AG09319 (cell line): ENCODE measurements at places on chromosomes 13 and 19.

DNA sequence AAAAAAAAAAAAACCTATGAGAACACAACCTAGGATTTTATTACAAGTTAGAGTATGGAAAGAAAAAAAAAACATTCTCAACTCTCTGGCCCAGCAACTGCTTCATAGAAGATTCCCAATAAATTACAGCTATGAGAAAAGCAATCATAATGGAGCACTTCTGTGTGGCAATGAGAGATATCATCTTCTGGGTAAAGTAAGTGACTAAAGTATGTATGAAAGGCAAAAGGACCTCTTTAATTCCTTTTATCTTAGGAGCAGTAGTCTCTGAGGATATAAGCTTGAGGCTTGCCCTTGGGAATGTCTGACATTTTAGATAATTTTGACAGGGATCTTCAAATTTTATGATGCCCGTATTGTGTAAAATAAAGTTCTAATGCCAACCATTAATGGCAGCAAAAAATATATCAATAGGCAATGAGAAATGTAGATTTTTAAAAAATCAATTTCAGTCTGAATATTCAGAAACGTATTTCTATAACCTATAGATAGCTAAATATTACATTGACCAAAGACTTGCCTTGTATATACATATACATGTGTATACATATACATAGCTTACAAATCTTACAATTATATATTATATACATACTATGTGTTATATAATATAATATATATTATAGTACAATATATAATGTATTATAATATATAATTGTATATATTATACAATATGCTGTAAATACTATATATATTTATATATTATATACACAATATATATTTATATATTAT is 823.9 kb upstream of the SLITRK1 start:
- DNase-seq, result no peak

DNA sequence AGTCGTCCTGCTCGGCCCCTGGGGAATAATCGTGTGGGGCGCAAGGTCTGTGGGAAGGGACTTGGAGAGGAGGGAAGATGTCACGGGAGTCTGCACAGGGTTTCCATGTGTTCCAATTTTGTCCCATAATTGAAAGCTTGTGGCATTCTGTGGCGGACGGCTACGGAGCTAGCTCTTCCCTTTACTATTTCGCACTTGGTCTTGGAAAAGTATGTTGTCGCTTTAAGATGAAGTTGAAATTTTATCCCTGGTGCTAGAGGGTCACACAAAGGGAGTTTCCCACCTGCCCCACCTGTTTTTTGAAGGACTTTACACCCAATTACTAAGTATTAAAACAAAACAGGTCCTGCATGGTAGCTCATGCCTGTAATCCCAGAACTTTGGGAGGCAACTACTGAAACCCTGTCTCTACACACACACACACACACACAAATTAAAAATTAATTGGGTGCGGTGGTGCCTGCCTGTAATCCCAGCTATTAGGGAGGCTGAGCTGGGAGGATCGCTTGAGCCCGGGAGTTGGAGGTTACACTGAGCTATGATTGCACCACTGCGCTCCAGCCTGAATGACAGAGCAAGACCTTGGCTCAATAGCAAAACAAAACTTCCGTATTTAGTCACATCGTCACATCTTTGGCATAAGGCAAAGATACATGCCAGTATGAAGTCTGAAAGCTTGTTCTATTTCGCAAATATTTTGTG is 967 bp upstream of the TPT1 start:
- no peak for DNase-seq

- DNase-seq, result no peak
Measured at GRCh38 chr13:100508996-100509395, 79.6 kb downstream of the GGACT start.

- no peak for DNase-seq
Measured at GRCh38 chr13:30639671-30640070, 22.0 kb downstream of the USPL1 start.

DNA sequence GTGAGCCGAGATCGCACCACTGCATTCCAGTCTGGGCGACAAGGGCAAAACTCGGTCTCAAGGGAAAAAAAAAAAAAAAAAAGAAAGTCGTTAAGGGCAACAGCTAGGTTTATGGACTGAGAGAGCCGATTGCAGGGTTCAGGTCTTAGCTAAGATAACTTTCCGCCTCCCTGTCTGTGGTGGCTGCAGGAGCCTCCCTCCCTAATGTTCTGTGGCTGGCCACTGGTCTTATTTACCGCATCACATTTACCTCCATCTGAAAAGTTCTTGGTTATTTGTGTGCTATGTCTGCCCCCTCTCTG is 722 bp upstream of the CRTC1 start:
- DNase-seq, result no peak

DNA sequence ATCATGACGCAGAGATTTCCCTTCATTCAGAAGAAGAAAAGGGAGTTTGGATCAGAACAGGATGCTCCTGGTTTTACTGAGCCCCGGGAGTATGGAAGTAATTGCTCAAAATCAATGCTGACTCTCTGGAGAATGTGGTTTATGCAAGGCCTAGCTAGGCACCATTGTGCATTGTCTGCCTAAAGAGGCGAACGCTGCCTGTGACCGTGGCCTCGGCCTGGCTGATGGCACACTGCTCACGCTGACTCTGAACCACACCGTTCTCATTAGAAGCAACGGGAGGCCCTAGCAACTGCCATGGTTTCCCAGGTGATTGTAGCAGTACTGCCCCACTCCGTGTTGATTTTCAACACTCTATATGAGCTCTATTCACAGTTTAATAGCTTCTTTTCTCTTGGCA is 41.7 kb upstream of the UBL3 start:
- DNase-seq, result no peak

DNA sequence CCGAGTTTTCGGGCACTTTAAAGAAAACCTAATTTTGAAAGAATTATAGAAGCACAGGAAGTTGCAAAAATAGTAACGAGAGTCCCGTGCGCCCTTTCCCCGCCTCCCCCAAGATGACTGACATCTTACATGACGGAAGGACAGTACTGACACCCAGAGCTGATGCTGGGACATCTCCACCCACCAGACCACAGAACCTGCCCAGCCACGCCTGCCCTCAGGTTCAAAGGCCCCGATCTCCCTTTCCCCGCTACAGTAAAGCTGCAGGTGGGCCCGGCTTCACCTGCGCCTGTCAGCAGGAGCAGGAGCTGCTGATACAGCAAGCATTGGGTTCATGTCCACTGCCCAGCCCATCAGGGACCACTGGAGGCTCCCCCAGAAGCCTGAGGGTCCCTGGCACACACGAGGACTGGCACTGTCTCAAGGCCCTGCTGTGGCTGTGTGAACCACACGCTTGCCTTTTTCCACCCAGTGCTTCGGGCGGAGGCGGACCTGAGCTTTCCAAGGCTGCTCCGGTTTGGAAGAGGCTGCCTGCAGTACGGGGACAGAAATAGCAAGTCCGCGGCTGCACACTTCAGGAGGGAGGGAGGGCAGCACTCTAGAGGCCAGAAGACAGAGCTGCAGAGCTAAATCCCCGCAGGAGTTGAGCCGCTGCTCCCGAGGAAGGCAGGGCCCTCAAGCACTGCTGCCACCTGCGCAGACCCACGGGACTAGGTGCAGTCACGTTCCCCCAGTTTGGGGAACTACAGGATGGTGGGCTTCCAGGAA is 8.7 kb downstream of the MAP2K2 start:
- no peak for DNase-seq

DNA sequence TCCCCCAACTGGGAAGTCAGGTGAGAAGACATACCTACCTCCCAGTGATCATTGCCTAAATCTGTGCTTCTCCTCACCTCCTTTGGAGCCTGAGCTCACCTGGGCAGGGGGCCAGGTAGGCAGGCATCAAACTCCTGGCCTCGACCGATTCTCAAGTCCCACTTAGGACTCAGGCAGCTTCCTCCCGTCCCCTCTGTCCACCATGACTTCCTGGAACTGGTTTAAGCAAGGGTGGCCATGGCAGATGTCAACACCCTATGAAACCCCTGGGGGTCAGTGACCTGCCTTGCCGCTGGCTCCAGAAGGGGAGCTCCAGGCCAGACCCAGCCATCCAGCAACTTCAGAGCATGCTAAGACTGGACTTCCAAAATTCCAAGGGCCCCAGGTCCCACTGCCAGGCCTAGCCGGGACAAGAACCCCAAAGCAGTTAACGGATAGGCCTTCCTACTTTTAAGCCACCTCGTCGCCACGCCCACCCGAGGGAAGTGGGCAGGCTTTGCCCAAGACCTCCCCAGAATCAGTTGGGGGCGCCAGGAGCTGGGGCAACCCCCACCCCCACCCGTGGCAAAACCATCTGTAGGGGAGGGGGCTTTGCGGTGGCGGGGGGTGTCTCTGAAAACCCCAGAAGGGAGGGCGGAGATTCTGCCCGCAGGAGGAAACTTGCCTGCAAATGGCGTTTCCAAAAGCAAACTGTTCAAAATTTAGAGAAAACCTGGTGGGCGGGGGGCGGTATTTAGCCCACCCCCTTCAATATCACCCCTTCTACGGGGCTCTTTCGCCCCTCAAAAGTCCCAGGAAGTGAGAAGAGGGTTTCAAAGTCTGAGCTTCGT is 657 bp downstream of the PLIN3 start:
- no peak for DNase-seq

GRCh38 chr13:24124789-24125476 is 35.6 kb upstream of the SPATA13 start:
- no peak for DNase-seq

GRCh38 chr13:69948016-69948415 is 159.6 kb upstream of the ATXN8OS start:
- DNase-seq, result no peak

DNA sequence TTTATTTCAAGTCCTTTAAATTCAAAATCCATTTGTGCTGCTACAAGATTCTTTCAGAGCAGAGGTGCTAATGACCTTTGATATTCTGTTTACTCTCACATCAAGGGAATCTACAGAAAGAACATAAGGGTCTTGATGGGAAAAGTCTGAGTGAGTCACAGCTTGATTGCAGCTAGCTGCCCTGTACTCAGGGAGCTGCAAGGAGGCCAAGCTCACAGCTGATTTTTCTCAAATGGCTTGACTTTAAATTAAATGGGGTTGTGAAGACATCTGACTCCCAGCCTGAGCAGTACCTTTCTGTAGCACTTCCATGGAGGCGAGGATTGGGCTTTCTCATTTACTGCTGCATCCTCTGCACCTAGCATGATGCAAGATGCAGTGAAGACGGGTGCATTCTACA is 62.5 kb downstream of the RAP2A start:
- DNase-seq, result no peak

- no peak for DNase-seq
Measured at GRCh38 chr13:67036699-67037457, 193.3 kb downstream of the PCDH9 start.

- DNase-seq, result no peak
Measured at GRCh38 chr19:5700455-5701092, 10.5 kb downstream of the RPL36 start.

DNA sequence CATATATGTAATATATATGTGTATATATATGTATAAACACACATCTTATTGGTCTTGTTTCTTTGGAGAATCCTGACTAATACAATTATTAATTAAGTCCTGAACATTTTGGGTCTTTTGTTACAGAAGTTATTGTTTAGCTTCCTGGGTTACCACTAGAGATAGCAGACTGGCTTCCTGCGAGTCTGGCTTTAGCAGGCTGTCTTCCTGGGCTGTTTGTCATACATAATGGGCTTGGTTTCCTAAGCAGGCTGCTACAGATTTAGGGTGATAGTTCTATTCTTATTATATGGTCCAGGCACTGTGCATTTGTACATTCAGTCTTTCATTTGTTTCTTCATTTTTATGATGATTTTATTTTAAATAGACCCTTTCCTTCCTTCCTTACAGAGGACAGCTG is 312.0 kb upstream of the TMTC4 start:
- no peak for DNase-seq
